ENCODE measurements at places on chromosomes 6 and 20.

DNA sequence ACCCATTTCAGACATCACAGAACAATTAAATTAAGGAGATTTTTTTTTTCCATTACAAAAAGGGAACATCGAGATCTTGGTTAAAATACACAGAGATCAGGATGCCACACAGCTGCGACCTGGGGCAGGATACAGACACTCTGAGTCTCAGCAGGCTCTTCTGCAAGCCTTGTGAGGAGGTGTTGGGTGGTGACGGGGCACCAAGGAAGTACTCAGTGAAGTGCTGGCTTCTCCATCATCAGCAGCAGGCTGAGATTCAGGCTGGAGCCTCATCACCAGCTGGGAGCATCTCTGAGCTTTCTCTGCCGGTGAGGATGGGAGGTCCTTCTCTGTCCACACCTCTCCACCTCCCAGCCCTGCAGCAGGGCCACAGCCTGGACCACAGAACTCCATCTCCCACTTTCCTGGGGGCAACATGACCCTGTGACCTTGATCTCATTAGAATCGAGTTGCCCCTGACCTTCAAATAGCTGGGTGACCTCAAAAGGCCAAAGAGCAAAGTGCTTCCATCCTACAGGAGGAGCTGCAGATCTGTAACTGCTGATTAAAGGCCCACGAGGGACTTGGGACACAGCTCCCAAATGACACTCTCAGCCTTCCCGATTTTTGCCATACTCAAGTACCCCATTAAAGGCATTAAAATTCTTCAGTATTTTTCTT, 16.0 kb downstream of the PMEPA1 start:
- no peak for DNase-seq

- no peak for DNase-seq
Observed at GRCh38 chr6:37648465-37649330, 49.0 kb downstream of the MDGA1 start.

GRCh38 chr20:4635781-4636180, 85.9 kb upstream of the PRND start:
- no peak for DNase-seq

- DNase-seq, result no peak
Observed at GRCh38 chr6:54085047-54085446, 26.2 kb upstream of the MLIP start.

DNA sequence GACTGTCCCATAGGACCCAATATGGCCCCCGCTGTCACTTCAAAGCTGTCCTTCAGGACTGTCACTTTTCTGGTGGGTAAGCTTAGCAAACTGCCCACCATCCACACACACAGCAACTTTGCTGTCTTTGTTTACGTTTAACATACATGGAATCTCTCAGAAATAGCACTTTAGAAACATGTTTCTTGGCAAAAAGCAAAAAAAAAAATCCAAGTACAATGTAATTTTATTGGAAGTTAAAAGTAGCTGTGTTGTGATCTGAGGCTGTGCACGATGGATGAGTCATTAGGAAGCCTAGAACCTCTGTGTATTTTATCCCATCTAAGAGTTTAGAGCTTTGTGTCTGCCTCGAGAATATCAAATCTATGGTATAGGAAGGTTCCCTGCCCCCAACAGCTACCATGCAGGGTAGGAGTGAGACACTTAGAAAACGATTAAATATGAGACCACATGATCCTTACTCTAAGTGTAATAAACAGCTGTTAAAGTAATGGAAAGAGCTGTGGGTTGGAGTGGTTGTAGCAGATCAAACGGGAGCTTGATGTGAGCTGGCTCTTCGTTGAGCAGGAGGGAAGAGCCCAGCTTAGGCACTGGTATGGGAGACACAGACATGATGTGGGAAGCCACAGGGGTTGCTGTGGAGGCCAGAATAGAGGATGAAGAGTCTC, 119.5 kb downstream of the PLEKHG1 start:
- no peak for DNase-seq
